ENCODE measurements at places on chromosomes 4 and X.

GRCh38 chr4:47031011-47031678 is at the start of gene GABRB1:
GABRB1 (plus strand) TSS chr4:47031567.
- no peak for DNase-seq

GRCh38 chr4:150236626-150237025 is 158.4 kb downstream of the DCLK2 start:
- DNase-seq = no peak

- DNase-seq = no peak
Measured at GRCh38 chrX:100296183-100296753, 113.8 kb downstream of the PCDH19 start.

- DNase-seq = no peak
Measured at GRCh38 chr4:106358899-106359298, 9.7 kb downstream of the GIMD1 start.

DNA sequence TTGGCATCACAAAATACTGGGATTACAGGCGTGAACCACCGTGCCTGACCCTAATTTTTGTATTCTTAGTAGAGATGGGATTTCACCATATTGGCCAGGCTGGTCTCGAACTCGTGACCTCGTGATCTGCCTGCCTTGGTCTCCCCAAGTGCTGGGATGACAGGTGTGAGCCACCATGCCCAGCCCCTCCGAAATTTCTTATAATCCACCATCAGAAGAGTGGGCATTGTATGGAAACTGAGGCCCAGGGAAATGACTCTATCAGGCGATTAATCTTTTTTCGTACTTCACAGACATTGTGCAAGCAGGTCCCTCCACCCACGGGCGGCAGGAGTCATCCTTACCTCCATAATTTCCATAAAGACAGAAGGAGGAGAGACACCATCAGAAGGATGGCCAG is 16.0 kb downstream of the CRLF2 start:
- no peak for DNase-seq

DNA sequence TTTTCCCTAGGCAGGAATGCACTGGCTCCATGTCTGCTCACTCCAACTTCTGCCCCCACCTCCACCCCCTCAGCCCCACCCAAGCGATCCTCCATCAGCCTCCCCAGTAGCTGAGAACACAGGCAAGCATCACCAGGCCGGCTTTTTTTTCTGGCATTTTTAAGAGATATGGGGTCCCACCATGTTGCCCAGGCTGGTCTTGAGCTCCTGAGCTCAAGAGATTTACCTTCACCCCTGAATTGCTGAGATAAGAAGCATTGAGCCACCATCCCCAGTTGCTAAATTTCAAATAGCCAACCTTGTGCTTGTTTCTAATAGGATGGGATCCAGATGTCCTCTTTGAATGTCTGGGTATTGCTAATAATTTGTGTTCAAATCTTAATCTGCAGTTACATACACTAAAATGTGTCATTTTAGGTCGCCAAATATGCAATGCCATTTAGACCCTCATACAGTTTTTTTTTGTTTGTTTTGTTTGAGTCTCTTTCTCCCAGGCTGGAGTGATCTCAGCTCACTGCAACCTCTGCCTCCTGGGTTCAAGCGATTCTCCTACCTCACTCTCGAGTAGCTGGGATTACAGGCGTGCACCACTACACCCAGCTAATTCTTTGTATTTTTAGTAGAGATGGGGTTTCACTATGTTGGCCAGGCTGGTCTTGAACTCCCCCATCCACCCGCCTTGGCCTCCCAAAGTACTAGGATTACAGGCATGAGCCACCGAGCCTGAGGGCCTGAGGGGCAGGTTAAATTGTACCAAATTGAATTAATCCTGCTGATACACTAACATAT is 8.8 kb downstream of the LARP7 start:
- DNase-seq = no peak

DNA sequence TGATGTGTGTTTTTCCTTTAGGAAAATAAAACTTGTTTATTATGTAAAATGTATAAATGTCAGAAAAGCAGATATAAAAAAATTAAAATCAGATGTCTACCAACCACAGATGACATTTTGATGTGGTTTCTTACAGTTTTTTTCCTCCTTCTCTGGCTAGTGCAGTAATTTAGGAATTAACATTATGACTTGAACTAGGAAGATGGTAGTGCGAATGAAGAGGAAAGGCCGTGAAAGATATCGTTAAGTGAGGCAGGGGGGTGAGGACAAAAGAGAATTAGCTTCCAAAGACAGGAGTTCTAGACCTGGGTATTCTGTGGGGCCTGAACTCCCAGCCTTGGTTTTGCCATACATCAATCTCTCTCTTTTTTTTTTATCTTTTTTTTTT is 98.0 kb downstream of the RBM47 start:
- no peak for DNase-seq

All from activated T-cell treated with anti-CD3 and anti-CD28 coated beads for 24 hours (primary cell).